ENCODE measurements at places on chromosomes 2 and 18.
A peak's percentile ranks its signal among the peaks of the same experiment; 100 is the strongest.

DNA sequence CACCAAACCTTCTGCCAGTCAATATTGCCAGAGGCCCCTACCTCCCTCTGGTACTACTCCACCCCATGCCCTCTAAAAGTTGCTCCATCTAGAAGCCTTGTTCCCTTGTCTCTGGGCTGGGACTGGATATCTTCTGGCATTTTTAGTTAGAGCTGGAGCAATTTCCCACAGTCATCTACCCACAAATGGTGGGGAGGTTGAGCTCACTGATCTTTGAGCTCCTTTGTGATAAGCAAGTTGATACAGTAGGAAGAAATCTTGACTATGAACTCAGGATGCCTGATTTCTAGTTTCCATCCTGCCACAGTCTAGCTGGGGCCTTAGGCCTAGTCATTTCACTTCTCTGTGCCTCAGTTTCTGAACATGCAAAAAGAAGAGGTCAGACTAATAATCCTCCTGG, 155.0 kb downstream of the MAIP1 start:
- no peak for DNase-seq

DNA sequence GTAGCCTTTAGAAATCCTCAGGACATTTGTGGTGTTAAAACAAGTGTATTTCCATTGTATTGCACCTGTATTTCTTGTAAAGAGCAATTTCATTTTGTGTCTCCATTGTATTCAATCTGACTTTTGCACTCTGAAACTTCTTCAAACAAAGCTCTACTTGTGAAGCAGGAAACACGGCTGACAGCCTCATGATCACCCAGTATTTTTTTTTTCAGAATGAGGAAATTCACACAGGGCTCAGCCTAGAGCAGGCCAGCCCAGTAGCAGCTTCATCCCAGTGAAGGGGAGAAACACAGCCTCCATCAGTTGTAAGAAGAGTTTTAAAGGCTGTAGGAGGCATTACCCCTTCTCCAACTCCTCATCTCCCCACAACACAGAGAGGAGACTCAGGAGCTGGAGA, 175.9 kb upstream of the KLHL29 start:
- DNase-seq: no peak

DNA sequence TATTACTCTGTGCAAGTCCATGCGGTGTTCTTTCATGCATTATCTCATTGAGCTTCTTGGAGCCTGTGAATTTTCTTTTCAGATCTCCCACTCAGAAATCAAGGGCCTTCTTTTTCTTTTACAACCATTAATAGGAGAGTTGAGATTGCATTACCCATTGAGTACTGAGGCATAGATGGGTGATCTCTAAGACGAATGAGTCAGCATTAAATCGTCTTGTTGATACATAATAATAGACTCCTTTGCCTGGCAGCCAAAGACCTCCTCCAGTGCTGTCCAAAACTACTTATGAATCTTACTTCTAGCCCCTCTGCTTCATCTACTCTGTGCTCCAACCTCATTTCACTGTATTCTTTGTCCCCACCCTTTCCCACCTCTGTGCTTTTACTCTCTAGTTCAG, 180.5 kb downstream of the AGPS start:
- DNase-seq: no peak

DNA sequence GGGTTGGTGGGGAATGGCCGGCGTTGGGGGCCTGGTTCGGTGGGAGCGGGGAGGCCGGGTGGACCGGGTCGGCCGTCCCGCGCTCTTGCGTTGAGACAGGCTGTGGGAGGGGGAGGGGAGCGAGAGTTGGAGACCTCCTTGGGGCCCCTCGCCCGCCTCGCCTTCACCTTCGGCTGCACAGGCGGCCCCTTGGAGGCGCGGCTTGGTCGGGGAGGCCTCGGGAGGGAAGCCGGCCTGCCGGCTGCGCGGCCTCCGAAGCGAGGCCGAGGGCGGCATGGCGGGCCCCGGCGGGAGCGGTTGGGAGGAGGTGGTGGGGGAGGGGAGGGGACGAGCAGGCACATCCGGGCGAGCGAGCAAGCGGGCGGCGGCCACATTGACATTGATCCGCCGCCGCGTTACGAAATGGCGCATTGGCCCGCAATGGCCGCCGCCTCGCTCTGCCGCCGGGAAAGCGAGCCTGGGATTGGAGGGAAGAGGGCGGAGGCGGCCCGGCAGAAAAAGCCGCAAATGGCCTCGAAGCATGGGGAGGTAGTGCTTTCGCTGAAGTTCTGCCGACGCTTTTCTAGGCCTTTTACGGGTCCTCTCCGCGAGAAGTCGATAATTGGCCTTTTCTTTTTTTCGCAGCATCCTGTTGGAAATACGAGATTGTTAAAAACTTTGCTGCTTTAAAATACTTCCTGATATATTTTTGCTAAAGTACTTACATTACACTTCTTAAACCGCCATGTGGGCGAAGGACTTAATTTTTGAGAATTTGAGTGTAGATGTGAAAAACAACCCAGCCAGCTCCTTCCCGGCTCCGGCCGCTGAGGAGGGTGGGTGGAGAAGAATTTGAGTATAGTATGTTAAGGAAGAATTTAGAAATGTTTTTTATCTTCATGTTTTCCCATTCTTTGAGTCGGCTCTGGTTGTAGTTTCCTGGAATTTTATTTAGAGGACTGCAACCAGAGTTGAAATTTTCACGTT, 580 bp downstream of the HNRNPA3 start:
- DNase-seq: peak; percentile 93

DNA sequence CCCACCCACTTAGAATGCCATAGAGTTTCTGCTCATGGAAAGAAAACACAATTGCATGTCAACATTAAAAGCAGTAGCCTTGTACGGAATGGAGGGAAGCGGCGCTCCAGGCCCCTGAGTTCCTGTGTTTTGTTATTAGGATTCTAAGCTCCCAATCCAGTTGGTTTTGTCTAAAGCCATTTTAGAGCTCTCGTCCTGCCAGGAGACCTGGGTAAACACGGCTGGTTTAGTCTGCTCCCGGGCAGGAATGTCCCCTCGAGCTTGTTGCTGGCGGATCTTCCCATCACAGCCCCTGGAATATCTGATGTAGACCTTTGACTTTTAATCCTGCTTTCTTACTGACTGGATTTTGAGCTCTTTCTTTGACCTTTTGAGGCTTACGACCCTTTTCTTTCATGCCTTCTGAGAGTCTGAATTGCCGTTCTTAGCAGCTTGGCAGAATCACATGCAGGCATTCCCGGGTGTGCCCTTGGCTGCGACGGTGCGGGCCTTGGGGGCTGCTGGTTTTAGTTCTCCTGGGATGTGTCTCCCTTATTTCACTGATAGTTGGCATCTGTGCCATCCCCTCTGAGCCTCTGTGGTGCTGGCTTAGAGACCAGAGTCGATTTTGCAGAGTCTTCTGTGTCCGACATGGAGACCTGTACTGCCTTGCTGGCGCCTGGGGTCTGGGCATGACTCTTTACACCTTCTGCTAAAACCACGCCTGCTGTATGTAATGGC, 25.4 kb downstream of the GREB1 start:
- no peak for DNase-seq

DNA sequence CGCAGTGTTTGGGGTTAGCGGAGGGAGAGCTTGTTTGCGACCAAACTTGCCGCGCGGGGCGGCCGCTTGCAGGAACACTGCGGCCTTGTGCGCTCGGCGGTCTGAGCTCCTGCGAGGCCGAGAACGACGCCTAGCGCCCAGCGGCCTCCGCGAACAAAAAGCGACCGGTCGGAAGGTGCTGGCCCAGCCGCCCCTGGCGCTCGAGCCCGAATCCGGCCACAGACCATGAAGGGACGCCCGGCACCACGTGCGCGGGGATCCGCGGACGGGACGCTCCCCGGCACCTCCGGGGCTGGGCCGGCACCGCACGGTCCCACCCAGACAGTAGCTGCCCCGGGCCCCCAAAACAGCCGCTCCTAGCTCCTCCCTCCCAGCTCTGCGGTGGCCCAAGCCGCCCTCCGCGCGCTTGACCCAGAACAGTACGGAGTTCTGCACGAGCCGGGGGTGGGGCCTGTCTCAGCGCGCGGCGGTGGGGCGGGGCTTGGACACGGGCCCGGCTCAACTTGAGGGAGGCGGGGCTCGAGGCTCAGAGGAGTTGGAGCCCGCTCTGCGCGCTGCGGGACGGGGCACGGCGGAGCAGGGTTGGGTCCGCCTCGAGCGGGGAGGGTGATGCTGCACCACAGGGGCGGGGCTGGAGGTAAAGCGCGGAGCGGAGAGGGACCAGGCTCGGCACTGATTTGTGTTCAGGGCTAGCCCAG, 664 bp upstream of the IMPA2 start:
- DNase-seq: peak; percentile 84

DNA sequence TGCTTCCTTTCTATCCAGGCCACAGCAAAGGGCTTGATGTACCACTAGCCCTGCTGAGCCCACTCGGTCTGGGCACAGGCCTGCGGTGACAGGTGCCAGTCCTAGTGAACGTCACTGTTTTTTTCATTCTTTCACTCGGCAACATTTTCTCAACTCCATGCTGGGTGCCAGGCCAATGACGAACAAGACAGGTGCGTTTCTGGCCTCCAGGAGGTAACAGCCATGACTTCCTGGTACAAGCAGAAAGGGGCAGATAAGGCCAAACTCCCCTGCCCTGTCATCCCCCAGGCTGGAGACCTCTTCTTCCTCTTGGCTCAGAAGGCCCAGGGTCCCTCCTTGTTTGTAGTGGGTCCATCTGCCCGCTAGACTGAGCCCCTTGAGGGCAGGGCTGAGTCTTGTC, 55.7 kb upstream of the OTOF start:
- no peak for DNase-seq

- DNase-seq: no peak
Measured at GRCh38 chr2:23286758-23287704, 97.9 kb upstream of the KLHL29 start.

DNA sequence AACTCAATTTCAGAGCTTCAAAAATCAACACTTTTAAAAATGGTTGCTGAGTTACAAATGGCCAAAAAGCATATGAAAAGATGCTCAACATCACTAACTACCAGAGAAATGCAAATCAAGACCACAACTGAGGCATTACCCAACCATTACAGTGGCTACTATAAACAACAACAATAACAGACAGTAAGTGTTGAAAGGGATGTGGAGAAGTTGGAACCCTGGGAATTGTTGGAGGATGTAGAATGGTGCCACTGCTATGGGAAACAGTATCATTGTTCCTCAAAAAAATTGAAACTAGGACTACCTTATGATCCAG, 173.3 kb upstream of the SPRED2 start:
- no peak for DNase-seq

- DNase-seq: no peak
Measured at GRCh38 chr2:231554748-231555545, 24.7 kb upstream of the NMUR1 start.

GRCh38 chr2:108921096-108922030, 67.7 kb downstream of the EDAR start:
- DNase-seq: no peak

- no peak for DNase-seq
Measured at GRCh38 chr2:126154256-126154785, 501.6 kb upstream of the GYPC start.

- no peak for DNase-seq
Measured at GRCh38 chr18:22224339-22224738, 55.0 kb downstream of the GATA6 start.

GRCh38 chr2:153005071-153005730, 286.8 kb downstream of the ARL6IP6 start:
- no peak for DNase-seq

DNA sequence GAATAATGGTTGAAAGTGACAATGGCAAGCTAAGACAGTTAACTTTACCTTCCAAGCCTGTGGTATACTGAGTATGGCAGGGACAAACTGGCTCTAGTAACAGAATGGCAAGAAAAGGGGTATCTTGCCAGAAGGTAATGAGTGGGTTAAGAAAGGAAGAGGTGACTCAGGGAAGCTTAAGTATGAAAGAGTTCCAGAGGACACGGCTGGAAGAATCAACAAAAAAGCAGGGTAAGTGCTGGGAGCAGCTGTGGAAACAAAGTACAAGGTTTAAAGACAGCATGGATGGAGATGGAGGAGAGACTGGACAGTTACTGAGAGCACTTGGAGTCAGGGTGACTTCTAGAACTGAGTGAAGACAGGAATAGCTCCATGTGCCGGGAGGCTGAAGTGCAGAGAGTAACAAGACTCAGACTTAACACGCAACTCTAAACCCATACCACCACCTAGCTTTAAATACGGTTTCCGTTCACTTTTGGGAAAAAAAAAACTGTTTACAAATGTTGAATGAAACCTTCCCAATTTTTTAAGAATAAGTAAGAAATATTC, 69.0 kb downstream of the REV1 start:
- no peak for DNase-seq

DNA sequence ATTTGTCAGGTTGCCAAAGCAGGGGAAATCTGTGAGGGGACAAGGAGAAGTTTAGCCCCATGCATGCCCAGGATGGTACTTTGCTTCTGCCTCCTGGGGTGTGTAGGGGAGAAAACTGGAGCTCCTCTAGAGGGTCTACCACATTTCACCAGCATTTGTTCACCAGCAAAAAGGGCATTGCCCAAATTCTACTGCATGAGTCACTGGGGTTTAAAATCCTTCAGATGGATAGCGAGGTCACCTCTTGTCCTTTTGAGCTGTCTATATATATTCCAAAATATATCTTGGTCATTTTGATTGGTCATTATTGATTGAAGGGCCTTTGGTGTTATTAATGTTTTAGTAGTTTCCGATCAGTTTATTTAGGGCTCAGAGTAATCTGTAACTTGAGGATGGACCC, 18.7 kb downstream of the FHOD3 start:
- no peak for DNase-seq

DNA sequence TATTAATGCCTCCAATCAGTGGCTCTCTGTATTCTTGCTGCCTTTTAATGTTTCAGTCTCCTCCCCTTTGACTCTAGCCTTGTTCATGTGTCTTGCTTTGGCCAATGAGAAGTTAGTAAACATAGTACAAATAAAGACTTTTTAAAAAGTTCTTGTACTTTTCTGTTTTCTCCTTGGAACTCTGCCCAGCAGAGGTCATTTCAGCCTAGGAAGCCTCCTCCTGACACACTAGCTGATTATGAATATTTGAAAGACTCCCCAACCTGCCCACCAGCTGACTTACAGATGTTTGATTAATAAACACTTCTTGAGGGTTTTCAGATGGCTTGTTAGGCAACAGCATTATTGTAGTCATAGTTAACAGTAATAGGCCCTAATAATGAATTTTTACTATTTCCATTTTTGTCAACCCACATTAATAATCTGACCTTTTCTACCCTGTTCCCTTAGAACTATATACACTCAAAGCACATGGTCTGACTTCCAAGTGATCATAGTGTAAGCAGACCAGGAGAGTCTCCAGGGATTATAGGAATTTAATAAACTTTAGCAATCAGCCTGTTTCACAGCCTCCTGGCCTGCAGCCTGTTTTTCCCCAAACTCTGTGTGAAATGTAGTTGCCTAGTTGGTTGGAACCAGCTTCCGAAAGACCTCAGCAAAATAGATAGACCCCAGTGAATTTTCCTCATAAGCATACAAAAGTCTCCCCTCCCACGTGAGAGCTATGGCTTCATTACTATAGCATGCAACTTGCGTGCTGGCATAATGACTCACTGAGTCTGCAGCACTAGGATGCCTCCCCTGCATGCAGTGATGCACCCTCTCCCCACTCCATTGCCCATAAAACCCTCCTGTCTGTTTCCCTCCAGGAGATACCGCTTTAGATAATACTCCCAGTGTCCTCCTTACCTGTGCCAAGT, 670.7 kb upstream of the ZNF804A start:
- no peak for DNase-seq

DNA sequence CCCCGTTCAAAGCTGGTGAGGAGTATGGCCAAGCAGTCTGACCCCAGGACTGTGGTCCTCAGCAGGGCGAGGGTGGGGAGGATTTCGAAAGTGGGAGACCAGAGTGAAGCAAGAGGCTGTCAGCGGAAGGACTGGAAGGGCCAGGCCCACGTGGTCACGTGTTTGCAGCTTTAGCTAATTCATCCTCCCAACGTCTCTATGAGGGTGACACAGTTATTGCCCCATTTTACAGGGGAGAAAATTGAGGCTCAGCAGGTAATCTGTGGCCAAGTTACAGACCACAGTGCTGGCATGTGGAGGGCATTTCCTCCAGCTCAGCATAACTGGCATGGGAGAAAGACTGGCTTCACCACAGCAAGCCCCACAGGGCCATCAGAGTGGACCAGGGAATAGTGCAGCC, 45.4 kb upstream of the LTBP1 start:
- DNase-seq: no peak
